ENCODE measurements at places on chromosomes 1 and 21.

DNA sequence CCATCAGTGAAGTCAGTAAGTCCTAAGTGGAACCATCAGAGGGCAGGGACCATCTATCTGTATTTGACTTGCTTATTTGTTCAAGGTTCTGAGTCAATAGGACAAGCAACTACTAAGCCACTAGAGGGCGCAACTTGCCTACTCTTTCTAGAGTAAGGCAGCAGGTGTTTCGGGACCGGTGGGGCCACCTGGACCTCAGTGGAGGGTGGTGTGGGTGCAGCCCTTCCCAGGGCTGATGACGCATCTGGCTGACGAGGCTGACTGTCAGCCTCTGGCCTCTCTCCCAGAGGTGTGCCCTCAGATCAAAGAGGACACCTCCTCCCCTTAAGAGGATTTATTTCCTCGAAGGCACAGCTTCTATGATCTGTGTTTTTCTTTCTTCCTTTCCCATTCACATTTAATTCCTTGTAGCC is 6.6 kb downstream of the CBR3 start:
- peak; percentile 95 for DNase-seq

DNA sequence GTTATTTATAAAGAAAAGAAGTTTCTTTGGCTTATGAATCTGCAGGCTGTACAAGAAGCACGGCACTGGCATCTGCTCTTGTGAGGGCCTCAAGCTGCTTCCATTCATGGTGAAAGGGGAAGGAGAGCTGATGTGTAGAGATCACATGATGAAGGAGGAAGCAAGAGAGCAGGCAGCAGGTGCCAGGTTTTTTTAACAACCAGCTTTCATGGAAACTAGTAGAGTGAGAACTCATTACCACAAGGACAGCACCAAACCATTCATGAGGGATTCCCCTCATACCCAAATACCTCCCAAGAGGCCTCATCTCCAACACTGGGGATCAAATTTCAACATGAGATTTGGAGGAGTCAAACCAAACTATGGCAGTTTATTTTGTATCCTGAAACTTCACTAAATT is 85.8 kb upstream of the CAMK1G start:
- no peak for DNase-seq

- no peak for DNase-seq
These were observed 5.9 kb downstream of the RUSC1 start for GRCh38 chr1:155326631-155327037.

- DNase-seq, result no peak
These were observed 58.7 kb upstream of the PRRC2C start for GRCh38 chr1:171426645-171427044.

DNA sequence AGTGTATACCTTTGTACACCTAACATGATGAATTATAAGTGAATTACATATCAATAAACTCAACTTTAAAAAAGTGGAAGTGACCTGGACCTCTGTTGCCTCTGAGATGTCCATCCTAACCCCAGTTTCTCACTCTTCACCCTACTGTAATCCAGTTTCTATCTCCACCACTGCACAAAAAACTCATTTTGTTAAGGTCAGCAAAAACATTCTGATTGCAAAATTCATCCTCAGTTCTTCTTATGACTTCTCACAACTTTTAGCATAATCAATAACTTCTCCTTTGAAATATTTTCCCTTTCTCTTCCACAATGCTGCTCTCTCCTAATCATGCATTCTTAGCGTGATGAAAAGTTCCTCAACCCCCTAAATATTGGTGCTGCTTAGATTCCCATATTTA is 129.8 kb downstream of the CRB1 start:
- no peak for DNase-seq

DNA sequence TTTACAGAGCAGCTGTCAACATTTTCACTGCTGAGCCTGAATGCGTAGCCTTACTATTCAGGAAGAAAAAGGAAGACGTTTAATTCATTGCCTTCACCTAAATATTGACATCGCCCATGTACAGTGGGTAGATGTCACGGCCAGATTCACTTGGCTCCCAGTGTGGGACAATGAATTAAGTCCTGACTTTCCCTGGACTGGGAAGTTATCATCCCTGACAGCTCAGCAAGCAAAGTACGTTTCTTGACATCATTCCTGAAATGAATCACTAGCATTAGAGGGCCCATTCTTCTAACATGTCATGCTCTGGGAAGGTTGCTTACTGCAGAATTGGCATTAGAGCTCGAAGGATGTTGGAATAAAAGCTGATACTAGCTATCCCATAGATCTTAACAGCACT is 37.8 kb downstream of the LRRC53 start:
- DNase-seq, result no peak
